ENCODE measurements at places on chromosomes 2 and 18.

- no peak for DNase-seq
Measured at GRCh38 chr2:120834206-120834605, 98.5 kb downstream of the GLI2 start.

- no peak for DNase-seq
Measured at GRCh38 chr2:42809819-42810120, 17.4 kb upstream of the HAAO start.

DNA sequence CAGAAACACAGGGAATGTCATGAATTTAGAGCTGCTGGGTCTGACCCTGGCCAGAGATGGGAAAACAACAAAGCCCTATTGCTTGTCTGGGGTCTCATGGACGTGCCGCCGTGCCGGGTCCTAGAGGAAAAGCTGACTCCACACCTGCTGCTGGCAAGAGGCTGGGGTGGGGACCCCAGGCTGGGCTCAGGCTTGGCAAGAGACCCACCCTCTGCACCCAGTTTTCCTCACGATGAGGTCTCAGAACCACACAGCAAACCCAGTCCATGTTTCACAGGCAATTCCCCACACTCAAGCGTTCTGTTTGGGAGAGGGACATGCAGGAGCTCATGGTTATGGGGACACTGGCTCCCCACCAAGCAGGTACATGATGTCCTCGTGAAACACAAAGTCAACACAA, 367.3 kb upstream of the SALL3 start:
- no peak for DNase-seq

DNA sequence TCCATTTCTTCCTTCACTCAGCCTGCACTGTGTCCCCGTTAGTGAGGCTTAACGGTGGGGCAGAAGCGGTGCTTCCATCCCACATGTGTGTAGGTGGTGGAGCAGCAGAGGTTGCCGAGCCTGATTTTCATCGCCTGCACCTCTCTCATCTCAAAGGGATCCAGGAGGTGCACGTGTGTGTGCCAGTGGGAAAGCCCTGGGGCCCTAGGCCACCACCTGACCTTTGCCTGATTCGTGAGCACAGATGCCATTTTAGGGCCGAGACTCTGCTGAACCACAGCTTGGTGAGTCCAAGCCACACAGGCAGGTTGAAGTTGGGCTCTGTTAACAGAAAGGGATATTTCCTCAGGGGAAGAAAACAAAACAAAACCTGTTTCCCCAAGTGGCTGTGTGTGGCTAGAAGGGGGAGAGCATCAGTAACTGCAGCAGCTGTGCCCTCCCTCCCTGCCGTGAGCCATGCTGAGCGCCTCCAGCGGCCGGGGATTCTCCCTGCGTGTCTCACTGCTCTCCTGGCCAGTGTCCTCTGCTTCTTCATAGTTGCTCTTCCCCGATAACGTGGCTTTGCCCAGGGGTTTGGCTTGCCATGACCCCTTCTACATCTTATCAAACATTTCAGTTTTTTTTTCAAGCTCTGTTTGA, 81.5 kb downstream of the MAPRE2 start:
- DNase-seq = no peak
